ENCODE measurements at places on chromosomes 3 and 15. TPM values are rescaled to one million over a fixed set of nuclear protein-coding genes. Genes with fewer than 3 reads are reported as not detected.

The HRG gene
- total RNA-seq, result not detected

DNA sequence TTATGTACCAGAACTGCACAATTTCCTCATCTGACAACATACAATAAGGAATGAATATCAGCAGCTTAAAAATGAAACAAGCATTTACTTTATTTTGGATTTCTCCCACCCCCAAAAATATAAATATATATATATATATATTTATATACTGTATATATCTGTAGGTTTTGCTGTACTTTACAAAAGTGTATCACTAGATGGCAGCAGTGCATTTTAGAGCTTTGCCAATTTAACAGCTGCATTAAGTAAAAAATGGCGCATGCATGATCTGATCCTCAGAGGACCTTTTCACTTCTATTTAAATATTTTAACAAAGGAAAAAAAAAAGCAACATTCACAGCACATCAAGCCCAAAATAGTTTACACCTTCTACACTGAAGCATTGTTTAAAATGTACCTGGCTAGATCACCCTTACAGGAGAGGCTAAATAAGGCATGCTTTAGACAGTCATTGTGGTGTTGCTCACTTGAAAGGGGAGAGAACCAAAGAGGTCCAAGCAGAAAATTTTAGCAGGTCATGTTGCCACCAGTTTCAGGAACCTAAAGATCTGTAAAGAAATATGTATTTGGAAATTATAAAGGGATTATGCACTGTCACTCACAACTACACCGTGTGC is 72.6 kb downstream of the NPTN start:
- H3K36me3 ChIP-seq, result no peaks in the 10 kb centered on the region
- no peak overlapping the region for H3K27ac ChIP-seq
- H3K4me3 ChIP-seq, result no peak overlapping the region
- H3K27me3 ChIP-seq, result no peaks in the 10 kb centered on the region

GRCh38 chr15:31399544-31400171 is 73.0 kb downstream of the KLF13 start:
- H3K27ac ChIP-seq, result no peak overlapping the region
- no peak for DNase-seq
- H3K36me3 ChIP-seq, result no peaks in the 10 kb centered on the region
- H3K27me3 ChIP-seq, result no peaks in the 10 kb centered on the region
- H3K4me1 ChIP-seq, result peaks cover 19% of the 10 kb centered on the region

The MYRIP gene
- total RNA-seq, result 1.4 TPM

- no peaks in the 10 kb centered on the region for H3K4me1 ChIP-seq
- no peak overlapping the region for H3K27ac ChIP-seq
- H3K27me3 ChIP-seq, result no peaks in the 10 kb centered on the region
- no peak overlapping the region for H3K4me3 ChIP-seq
- no peaks in the 10 kb centered on the region for H3K36me3 ChIP-seq
These were observed 36.0 kb downstream of the BDH1 start for GRCh38 chr3:197519801-197520211.

DNA sequence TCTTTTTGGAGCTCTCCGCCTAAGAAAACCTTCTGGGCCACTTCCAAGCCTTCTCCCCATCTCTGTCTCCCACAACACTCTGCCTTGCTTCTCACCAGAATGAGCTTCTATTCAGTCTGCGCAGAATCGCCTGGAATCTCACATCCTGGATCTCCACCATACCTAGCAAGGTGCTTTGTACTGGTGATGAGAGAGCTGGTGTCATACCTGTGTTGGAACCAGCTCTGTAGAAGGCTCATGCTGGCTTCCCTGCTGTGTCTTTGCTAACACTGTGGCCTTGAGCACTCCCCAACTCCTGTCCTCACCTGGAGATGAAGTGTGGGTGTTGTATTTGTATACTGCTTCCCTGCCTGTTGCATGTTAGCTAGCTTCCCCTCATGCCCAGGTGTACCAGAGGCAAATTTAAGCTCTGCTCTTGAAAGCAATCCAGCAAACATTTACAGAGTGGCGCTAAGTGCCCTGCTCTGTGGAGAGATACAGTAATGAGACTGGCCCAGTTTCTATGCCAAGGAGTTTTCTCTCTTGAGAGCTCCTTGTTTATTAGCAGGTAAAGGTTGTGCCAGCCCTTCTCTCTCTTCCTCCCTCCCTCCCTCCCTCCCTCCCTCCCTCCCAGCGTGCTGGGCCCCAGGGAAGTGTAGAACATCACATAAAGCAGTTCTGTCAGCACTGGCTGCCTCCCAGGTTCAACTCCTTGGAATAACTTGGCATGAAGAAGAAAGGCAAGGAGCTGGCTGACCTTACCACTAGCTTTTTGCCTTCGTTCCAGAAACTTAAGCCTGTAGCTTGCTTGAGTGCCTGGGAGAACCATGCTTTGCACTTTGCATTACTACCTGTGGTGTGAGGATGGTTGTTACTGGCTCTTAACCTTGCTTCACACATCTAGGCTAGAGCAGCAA is 54.9 kb downstream of the TRIM71 start:
- H3K27me3 ChIP-seq, result no peaks in the 10 kb centered on the region
- H3K27ac ChIP-seq, result no peak overlapping the region
- no peaks in the 10 kb centered on the region for H3K36me3 ChIP-seq
- peak; percentile 35 for DNase-seq

- no peak overlapping the region for H3K27ac ChIP-seq
- DNase-seq, result no peak
- no peaks in the 10 kb centered on the region for H3K4me1 ChIP-seq
These were observed 311.5 kb downstream of the CNTN3 start for GRCh38 chr3:74302969-74303368.

DNA sequence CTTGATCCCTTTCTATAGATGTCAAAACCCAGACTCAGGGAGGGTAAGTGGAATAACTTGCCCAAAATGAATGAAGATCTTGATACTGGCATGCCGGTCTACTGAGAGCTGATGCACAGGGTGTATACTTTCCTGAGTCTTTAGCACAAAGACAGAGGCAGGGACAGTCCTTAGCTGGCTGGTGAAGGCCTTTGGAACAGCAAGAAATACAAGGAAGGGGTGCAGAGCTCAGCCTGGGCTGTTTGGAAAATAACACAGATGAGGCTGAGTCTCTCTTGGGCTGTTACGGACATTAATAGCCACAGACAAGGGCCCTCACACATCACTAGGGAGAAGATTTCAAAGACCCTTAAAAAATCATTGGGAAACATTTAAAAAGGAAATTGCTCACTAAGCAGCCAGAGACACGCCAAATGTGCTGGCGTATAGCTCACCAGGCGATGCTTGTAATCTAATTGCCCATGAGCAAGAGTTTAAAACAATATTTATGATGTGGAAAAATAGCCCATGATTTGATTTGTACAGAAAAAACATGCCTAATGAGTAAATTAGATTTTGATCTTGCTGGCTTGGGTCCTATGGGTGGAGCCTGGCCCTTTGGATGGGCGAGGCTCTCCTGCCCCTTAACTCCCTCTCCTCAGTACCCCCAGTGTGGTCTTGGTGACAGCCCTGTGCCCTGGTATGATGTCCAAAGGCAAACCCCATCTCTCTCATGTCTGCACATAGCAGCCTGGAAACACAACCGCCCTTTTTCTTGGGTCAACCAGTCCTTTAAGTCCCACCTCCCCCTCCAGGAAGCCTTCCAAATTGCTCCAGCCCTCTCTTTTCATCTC is 81.8 kb upstream of the MRPS22 start:
- H3K4me1 ChIP-seq, result peaks cover 5% of the 10 kb centered on the region
- no peaks in the 10 kb centered on the region for H3K27me3 ChIP-seq
- no peak overlapping the region for H3K27ac ChIP-seq
- no peak for DNase-seq

DNA sequence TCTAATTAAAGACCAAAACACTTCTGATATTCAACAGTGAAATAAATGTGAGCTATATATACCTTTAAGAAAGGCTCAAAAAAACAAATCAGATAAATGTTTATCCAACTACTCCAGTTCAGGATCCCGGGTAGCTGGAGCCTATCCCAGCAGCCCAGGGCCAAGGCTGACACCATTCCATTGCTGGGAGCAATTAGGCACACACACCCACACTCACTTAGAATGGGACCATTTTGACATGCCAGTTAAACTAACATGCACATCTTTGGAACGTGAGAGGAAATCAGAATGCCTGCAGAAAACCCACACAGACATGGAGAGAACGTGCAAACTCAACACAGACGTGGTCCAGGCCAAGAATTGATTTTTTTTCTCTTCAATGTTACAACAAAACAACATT is 30.0 kb upstream of the PLSCR4 start:
- no peaks in the 10 kb centered on the region for H3K36me3 ChIP-seq
- DNase-seq, result no peak
- H3K4me3 ChIP-seq, result no peak overlapping the region
- H3K27ac ChIP-seq, result no peak overlapping the region

DNA sequence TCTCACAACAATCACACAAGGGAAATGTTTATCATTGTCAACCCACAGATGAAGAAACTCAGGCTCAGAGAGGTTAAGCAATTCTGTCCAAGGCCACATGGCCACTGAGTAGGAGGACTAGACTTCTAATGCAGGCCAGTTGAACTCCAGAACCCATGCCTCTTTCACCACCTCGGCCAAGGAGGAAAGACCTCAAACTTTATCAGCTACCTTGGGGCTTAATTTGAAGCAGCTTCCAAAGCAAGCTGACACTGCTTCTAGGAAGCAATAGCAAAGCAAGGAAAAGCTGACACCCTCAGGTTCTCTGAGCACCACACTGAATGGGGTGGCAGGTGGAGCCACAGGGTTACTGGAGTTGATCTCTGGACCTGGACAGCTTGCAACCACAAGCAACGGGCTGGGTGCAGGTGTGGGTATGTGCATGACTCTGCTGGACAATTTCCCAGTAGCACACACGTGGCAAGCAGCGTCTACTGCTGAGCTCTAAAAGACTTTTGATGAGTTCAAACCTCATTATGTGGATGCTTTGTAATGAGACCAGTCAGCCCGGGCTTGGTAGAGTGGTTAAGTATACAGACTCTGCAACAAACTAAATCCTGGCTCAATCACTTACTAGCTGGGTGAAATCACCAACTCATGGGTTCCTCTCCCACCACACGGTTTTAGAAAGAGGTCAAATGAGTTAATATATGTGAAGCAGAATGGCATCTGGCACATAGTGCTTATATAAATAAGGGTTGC is 23.1 kb downstream of the CCNL1 start:
- H3K4me3 ChIP-seq, result no peak overlapping the region
- H3K4me1 ChIP-seq, result peaks cover 59% of the 10 kb centered on the region
- no peaks in the 10 kb centered on the region for H3K27me3 ChIP-seq
- DNase-seq, result peak; percentile 72
- H3K36me3 ChIP-seq, result peaks cover 24% of the 10 kb centered on the region
- H3K27ac ChIP-seq, result peak overlapping the region; percentile 84
